Subcutaneous adipose tissue (tissue), 4 donors: ENCODE measurements at places on chromosomes 16 and 17. TPM values are rescaled to one million over a fixed set of nuclear protein-coding genes. Genes with fewer than 3 reads are reported as not detected.

CHD9NB gene
- total RNA-seq: 0.51 TPM

SLC13A2 gene
- total RNA-seq: not detected

SPAG5 gene
- 9.0 TPM for total RNA-seq

ERN1 gene
- 13.1 TPM for total RNA-seq

CCL13 gene
- not detected for total RNA-seq

HNF1B gene
- not detected for total RNA-seq

HIRIP3 gene
- total RNA-seq: 11.9 TPM

SPATA32 gene
- not detected for total RNA-seq

ODAD4 gene
- total RNA-seq: 0.38 TPM

WNT9B gene
- total RNA-seq: 0.38 TPM

MAP2K6 gene
- 9.0 TPM for total RNA-seq

MMP2 gene
- 277 TPM for total RNA-seq

CPNE2 gene
- 38.2 TPM for total RNA-seq

CACNA1H gene
- 1.3 TPM for total RNA-seq

KRTAP1-5 gene
- total RNA-seq: not detected

KRT32 gene
- not detected for total RNA-seq

CACNG3 gene
- total RNA-seq: not detected

C17orf50 gene
- not detected for total RNA-seq

PFN1 gene
- total RNA-seq: 517 TPM

PRR15L gene
- 0.49 TPM for total RNA-seq

NEK8 gene
- 2.2 TPM for total RNA-seq

FAHD1 gene
- total RNA-seq: 25.4 TPM

ARL5C gene
- not detected for total RNA-seq

VWA3A gene
- not detected for total RNA-seq

ACSM2A gene
- total RNA-seq: 0.85 TPM

FKBP10 gene
- 34.8 TPM for total RNA-seq

KRTAP9-8 gene
- not detected for total RNA-seq

MYLK3 gene
- 0.75 TPM for total RNA-seq

AIPL1 gene
- not detected for total RNA-seq
